Activated CD8-positive, alpha-beta memory T cell treated with anti-CD3 and anti-CD28 coated beads for 1 hour (primary cell): ENCODE measurements at places on chromosomes 2 and 18.

- DNase-seq: no peak
These were observed 73.5 kb upstream of the SERTAD2 start for GRCh38 chr2:64727013-64727767.

DNA sequence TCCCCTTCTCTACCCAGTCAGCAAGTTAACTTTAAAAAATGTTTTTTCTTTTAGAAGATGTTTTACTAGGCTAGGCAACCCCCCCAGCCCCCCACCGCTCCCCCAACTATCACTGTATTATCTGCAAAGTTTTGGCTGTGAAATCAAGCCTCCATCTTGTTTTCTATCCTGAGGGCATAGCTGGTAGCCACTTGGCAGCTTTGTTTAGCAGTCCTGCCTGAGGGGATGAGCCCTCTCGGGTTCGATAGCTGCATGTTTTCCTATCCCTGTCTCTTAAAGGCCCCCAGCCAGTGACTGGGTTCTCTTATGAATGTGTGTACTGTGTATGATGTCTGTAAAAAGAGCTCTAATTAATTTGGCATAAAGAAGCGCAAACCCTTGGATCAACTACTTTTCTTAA lies 43.4 kb downstream of the MRO start:
- no peak for DNase-seq

DNA sequence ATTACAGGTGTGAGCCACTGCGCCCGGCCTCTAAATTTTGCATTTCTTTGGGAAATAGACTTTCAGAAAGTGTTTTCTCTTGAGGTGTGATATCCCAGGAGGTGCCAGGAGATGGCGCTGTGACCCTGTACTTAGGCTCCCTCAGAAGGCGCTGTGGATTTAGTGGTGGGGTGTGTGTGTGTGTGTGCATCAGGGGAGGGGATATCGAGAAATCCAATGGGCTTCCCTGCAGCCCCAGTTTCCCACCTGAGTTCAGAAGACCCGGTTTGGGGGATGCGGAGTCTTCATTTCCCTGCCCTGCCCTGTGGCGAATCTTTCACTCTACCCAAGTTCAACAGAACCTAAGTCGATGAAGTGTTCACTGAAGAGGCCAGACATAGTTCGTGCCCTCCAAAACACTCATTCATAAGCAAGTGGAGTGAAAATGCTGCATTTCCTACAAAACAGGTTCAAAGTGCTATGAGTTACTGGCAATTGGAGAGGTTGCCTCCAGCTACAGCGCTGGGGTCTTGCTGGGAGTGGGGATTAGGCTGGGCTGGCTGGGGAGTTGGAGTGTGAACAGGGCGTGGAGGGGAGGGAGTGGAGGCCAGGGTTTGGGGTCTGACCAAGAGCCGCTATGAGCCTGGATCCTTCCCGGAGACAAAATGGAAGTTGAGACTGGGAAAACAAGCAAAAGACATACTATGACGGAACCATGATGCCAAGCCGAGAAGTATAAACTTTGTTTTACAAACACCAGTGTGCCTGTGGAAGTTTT lies 6.5 kb upstream of the WNT6 start:
- peak; percentile 18 for DNase-seq

- DNase-seq: no peak
These were observed 836.5 kb upstream of the ID2 start for GRCh38 chr2:7845332-7845731.

DNA sequence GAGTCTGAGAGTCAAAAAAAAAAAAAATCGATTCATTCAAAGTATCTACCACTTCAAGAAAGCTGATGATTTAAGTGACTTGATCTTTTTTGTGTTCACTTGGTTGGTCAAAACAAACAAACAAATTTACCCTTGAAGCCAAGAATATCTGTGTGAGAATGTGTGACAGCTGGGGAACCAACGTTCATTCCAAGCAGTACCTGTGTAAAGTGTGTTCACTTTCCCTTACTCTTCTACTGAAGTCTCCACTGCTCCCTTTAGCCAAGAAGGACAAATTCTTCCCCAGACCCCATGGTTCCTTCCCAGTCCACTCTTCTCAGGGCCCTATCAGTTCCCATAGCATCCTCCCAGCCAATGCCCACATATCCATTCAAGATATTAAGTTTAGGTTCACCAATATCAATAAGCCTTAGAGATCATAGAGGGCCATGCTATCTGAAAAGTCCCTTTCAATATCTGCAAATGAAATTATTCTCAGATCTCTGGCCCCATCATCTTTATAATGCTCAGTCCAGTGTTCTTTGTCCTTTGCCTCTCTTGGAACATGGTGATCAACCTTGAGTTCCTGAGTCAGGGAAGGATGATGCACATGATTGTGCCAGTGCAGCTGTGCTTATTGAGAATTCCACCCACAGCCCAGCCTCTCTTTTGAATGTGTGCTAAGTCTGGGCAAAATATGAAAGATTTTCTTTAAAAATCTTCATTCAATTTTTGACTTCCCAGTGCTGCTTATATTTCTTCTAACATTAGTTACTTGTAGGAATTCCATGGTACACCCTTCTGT lies 82.8 kb upstream of the DTNA start:
- no peak for DNase-seq

DNA sequence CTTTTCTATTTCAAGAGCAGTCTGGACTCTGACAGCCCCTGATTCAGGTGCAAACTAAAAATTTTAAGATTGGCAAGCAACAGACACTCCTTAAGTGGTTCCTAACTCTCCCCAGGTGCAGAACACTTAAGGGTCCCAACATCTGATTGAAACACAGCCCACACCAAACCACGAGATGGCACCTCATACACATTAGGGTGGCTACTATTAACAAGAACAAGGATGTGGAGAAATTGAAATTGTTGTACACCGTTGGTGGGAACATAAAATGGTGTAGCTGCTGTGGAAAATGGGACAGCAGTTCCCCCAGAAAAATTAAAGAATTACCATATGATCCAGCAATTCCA lies 82.3 kb downstream of the POLR1A start:
- no peak for DNase-seq

DNA sequence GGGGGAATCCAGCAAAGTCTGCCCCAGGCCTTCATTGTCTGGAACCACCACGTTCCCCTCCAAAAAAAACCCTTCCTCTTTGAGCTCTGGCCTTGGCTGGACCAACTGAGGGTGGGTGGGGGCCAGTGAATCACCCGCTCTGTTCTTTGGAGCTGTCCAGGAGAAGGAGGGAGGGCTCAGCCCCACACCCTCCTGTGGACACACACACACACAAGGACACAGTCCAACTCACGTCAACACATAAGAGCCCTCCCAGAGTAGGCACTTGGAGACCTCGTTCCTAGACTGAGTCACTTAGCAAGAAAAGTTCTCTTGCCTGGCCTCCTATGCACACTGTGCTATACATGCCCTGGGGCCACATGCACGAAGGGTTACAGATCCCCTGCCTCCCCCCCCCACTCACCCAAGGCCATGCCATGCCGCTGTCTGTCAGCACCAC lies 1.2 kb upstream of the TNS1 start:
- DNase-seq: no peak

- no peak for DNase-seq
These were observed 7.7 kb downstream of the MGAT5 start for GRCh38 chr2:134261398-134262131.

DNA sequence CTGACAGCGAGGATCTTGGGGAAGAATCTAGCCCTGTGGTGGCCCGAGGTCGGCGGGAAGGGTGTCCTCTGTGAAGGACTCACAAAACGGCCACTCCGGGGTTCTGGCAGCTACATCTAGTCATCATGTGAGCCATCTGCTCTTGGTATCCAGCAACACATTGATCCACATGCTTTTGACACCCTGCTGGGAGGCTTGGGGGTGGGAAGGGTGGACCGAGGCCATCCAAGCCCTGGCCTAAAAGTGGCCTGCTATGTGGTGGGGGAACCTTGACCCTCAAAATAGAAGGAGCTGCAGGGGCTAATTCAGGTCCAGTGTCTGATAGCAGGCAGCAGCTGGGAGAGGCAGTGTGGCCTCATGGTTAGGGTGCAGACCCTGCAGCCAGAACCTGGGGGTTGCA lies 145.7 kb downstream of the CELF4 start:
- DNase-seq: no peak

DNA sequence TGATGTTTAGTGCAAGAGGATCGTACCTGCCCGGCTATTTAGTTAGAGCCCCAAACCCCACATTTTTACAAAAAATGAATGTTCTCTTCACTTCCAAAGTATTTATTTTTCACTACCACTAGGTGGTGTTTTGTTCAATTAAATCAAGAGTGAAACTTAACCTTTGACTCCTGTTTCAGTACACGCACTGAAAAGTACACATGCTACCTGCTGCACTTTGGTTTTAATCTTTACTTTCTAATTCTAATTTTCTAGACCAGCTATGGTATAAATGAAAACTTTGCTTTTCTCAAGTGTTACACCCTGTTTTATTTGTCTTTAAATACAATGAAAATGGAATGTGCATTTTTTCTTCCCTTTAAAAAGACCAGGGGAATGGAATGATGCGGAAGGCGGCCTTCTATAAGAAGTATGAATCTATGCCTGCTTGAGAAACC lies 31.4 kb upstream of the CHN1 start:
- DNase-seq: no peak

- no peak for DNase-seq
These were observed 33.1 kb upstream of the SMAD7 start for GRCh38 chr18:48983793-48984437.

- DNase-seq: no peak
These were observed 61.4 kb upstream of the CCDC195 start for GRCh38 chr2:224777559-224777930.
